ENCODE measurements at places on chromosomes 16 and 17. TPM values are rescaled to one million over a fixed set of nuclear protein-coding genes. Genes with fewer than 3 reads are reported as not detected.

TBC1D3G gene
- total RNA-seq: not detected

TSR1 gene
- 34.5 TPM for total RNA-seq

SCNN1G gene
- not detected for total RNA-seq

MXRA7 gene
- 193 TPM for total RNA-seq

ZNF213 gene
- total RNA-seq: 6.0 TPM

DNAAF1 gene
- not detected for total RNA-seq

MPP2 gene
- 2.3 TPM for total RNA-seq

PMFBP1 gene
- total RNA-seq: 0.39 TPM

ZNF207 gene
- 157 TPM for total RNA-seq

ABCA8 gene
- total RNA-seq: 90.5 TPM

TMEM235 gene
- total RNA-seq: not detected

PITPNM3 gene
- total RNA-seq: 1.1 TPM

RPGRIP1L gene
- 5.5 TPM for total RNA-seq

GAS2L2 gene
- total RNA-seq: 1.2 TPM

CDYL2 gene
- 24.0 TPM for total RNA-seq

CPHXL2 gene
- total RNA-seq: not detected

FNDC8 gene
- not detected for total RNA-seq

GRIN2C gene
- total RNA-seq: 0.45 TPM
